Fibroblast of lung (primary cell): ENCODE measurements at places on chromosomes 5 and 9.
A peak's percentile ranks its signal among the peaks of the same experiment; 100 is the strongest.

GRCh38 chr5:60541980-60542379 is 158.0 kb downstream of the DEPDC1B start:
- H3K4me3 ChIP-seq = no peak overlapping the region
- no peaks in the 10 kb centered on the region for H3K36me3 ChIP-seq
- H3K4me1 ChIP-seq = no peaks in the 10 kb centered on the region
- H3K27me3 ChIP-seq = no peaks in the 10 kb centered on the region
- no peak overlapping the region for H3K27ac ChIP-seq

DNA sequence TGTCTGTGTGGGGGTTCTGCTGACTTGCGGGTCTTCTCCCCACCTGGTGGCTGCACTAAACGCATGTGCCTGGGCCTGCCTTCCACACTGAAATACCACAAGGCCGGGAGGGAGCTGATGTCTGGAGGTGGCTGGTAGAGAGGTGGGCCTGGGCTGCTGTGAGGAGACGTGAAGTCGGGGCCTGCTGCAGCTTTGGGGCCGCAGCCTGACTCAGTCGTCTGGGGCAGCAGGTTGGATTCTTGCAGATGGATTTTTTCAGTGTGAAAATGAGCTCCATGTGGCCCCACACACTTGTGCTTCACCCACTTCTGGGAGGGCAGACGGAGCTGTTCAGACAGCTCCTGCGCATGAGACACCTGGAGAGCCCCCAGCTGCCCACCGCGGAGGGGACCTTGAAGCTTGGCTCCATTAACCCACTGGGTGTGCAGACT is 29.3 kb downstream of the COL5A1 start:
- no peaks in the 10 kb centered on the region for H3K27me3 ChIP-seq
- H3K4me1 ChIP-seq = peaks cover 24% of the 10 kb centered on the region
- H3K36me3 ChIP-seq = peaks cover 1% of the 10 kb centered on the region

GRCh38 chr5:43216941-43217340 is 24.9 kb downstream of the NIM1K start:
- no peak overlapping the region for H3K4me3 ChIP-seq
- no peak overlapping the region for H3K27ac ChIP-seq
- H3K4me1 ChIP-seq = no peaks in the 10 kb centered on the region
- H3K27me3 ChIP-seq = no peaks in the 10 kb centered on the region

DNA sequence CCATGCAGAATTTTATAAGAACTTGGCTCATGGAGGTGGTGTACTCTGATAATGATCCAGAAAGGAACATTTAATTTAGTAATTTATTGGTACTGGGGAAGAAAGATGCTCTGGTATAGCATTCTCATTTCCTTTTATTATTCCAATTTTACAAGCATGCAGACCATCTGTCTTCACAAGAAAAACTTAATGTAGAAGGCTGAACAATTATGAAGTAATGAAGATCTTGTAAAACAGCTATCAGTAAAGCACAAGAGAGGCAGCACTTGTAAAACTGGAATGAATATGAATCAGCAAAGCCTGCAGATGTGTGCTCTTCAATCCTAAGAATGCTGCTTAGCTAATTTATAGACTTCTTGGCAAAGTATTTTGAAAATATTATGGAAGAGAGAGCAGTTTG is 300.0 kb downstream of the YTHDC2 start:
- H3K27ac ChIP-seq = no peak overlapping the region
- H3K4me1 ChIP-seq = no peaks in the 10 kb centered on the region
- no peak for DNase-seq
- no peaks in the 10 kb centered on the region for H3K27me3 ChIP-seq

DNA sequence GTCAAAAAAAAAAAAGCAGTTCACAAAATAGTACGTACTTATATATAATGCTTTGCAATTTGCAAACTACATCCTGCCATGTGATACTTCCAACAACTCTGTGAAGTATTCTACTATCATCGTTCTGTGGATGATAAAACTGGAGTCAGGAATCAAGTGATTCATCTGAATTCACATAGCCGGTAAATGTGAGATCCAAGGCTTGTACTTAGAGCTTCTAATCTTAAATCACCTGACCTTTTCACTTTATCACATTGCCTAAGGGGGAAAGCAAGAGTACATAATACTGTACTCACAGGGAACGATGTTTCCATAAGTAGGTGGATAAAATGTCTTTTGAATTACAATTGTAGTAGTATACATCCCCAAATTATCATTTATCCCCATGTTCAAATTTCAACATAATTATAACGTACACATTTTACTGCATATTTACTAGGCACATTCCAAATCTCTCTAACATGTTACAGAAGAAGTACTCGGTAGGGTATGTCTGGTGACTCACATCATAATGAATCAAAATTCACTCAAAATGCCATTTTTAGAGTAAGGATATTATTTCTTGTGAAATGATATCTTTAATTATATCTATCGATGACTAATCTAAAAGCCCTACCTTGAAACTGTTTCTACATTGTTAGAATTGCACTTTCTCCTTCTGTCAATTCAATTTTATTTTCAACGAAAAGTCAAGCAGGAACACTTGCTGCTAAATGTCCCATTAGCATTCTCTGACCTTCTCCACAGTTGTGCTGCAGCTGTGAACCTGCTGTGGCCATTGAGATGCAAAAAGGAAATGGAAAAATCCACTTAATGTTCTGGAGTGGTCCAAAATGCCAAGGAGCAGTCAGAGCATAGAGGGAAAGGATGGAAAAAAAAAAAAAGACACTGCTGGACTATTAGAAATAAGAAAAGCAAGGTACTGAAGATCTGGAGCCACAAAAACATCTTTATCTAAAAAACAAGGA is 78.9 kb downstream of the OR2K2 start:
- no peaks in the 10 kb centered on the region for H3K4me1 ChIP-seq
- no peaks in the 10 kb centered on the region for H3K36me3 ChIP-seq
- H3K27ac ChIP-seq = no peak overlapping the region
- DNase-seq = no peak
- no peaks in the 10 kb centered on the region for H3K27me3 ChIP-seq
- no peak overlapping the region for H3K4me3 ChIP-seq

DNA sequence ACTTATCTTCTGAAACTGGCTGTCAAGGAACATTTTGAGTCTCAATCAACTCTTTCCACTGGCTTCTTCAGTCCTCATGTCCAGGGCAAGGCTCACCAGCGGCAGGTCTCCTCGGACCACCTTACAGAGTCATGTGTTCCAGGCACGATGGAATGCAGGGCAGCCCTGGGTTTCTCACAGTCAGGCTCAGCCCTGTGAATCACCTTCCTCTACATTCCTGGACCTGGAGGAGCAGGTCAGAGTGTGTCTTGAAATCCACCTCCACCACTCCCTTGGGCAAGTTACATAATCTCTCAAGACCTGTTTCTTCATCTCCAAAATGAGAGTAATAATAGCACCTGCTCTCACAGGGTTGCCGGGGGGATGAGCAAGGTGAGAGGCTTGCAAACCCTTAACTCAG is 16.0 kb downstream of the ENC1 start:
- H3K27ac ChIP-seq = no peak overlapping the region
- H3K36me3 ChIP-seq = no peaks in the 10 kb centered on the region
- no peaks in the 10 kb centered on the region for H3K4me1 ChIP-seq
- peak; percentile 78 for DNase-seq
- no peaks in the 10 kb centered on the region for H3K27me3 ChIP-seq

DNA sequence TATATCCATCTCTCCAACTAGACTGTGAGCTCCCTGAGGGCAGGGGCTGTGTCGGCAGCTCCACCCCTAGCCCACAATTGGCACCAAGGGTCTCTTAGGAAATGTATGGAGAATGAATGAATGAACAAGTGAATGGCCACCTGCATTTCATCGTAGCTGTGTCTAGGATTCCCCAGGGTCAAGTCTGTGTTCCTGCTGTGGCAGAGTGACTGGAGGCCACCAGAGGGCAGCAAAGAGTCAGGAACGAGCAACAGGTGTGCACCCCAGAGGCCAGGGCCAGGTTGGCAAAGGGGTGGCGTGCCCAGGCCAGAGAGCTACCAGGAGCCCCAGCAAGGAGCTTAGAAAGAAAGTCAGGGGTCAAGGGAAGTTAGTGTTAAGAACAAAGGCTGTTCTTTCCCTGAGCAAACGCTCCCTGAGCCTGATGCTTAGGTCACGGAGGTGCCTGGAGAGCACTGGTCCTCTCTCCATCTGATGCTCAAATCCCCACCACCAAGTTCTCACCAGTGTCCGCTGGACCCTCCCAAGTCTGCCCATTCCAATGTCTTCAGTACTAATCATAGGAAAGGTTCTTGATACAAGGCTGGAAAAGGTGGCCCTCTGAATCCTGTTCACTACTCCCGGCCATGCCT is 160.7 kb downstream of the PAX5 start:
- peak; percentile 34 for DNase-seq
- H3K27ac ChIP-seq = no peak overlapping the region
- H3K36me3 ChIP-seq = no peaks in the 10 kb centered on the region

GRCh38 chr5:156393980-156394379 is 67.0 kb downstream of the SGCD start:
- H3K27me3 ChIP-seq = no peaks in the 10 kb centered on the region
- no peak for DNase-seq
- no peak overlapping the region for H3K4me3 ChIP-seq
- H3K36me3 ChIP-seq = no peaks in the 10 kb centered on the region
- no peak overlapping the region for H3K27ac ChIP-seq
- no peaks in the 10 kb centered on the region for H3K4me1 ChIP-seq

DNA sequence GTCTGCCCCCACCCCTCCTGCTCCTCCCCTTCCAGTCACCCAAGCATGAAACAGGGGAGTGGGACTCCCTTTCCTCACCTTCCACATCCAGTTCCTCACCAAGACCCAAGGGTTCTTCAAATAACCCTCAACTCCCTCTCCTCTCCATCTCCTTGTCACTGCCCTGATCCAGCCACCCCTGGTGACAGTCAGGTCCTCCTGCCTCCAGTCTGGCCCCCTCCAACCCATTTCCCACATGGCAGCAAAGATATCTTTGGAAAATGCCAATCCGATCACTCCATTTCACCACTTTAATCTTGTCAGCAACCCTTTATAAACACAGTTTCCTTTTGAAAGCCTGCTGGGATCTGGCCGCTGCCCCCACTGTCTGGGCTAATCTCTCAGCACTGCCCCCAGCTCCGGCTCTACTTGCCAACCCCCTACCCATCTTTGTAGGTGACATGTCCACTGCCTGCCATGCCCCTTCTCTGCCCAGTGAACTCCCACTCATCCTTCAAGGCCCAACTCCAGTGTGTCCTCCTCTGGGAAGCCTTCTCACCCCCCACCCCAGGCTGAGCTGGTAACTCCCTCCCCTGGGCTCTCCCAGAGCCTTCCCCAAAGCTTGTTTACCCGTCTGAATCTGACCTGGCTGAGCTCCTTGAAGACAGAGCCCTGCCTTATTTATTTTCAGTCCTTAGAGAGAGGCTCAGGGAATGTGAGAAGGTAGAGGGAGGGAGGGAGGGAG is 781 bp upstream of the MYOZ3 start:
- no peak for DNase-seq
- no peak overlapping the region for H3K4me3 ChIP-seq
- peaks cover 7% of the 10 kb centered on the region for H3K4me1 ChIP-seq
- H3K27me3 ChIP-seq = peaks cover 15% of the 10 kb centered on the region
- H3K36me3 ChIP-seq = no peaks in the 10 kb centered on the region

DNA sequence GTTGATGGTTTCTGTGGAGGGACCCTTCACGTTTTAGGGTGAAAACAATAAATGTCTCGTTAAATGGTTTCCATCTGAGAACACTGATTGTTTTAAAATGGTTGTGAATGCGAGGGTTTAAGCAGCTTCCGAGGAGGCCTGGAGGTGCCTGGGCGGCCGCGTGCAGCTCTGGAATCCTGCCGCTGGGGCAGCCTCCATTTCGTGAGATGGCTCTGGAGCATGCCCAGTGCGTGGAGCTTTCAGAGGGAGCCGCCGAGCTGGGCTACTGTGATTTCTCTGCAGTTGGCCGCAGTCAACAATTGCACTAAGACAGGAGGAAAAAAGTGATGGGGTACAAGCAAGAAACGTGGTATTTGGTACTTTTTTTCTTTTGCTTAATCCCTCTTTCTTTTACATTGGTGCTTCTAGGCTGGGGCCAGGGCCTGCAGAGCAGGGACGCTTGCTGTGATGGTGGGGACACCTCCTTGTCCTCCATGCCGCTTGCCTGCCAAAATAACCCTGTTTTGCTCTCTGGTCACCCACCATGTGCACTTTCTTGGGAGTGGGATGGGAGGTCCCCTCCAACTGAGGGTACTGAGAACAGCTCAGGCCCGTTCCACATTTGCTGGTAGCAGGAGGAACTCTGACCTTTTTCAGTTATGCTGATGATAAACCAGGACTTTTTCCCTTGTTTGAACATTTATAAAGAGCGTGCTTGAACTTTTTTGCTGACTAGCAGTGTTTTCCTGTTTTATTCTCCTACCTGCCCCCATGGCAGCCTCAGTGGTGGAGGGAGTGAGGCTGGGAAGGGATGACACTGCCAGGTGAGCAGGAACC is 47.1 kb downstream of the EHMT1 start:
- peak; percentile 27 for DNase-seq
- peaks cover 6% of the 10 kb centered on the region for H3K36me3 ChIP-seq
- H3K27me3 ChIP-seq = no peaks in the 10 kb centered on the region

DNA sequence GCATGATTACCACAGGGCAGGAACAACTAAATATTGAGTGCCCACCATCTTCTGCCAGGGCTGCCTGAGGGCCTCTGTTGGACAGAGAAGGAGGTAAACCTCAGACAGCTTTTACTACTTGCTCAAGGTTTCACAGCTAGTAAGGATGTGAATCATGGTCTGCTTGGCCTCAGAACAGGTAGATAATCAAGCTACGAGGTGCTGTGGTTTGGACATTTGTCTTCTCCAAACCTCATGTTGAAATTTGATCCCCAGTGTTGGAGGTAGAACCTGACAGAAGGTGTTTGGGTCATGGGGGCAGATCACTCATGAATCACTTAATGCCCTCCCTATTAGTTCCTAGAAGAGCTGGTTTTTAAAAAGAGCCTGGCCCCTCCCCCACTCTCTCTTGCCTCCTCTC is 541.2 kb upstream of the TRPC7 start:
- no peaks in the 10 kb centered on the region for H3K36me3 ChIP-seq
- DNase-seq = no peak
- no peaks in the 10 kb centered on the region for H3K27me3 ChIP-seq
- H3K4me3 ChIP-seq = no peak overlapping the region
- H3K27ac ChIP-seq = no peak overlapping the region

GRCh38 chr5:80055491-80056170 is 20.5 kb downstream of the THBS4 start:
- DNase-seq = no peak
- H3K27ac ChIP-seq = no peak overlapping the region

DNA sequence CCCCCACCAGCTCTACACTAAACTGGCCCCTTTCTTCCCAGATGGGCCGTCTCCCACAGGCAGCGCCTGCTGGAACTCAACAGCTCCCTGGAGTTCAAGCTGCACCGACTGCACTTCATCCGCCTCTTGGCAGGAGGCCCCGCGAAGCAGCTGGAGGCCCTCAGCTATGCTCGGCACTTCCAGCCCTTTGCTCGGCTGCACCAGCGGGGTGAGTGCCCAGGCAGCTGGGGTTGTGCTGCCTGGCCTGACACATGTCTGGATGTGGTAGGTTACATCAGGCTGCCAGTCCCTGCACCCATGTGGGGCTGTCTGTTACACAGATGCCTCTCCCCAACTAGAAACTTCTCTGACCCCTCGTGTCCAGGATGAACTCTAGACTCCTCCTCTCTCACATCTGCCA is 9.8 kb downstream of the NHP2 start:
- no peak for DNase-seq
- no peaks in the 10 kb centered on the region for H3K27me3 ChIP-seq
- no peaks in the 10 kb centered on the region for H3K4me1 ChIP-seq
- H3K36me3 ChIP-seq = peaks cover 20% of the 10 kb centered on the region
